ENCODE measurements at places on chromosomes 5 and 9. TPM values are rescaled to one million over a fixed set of nuclear protein-coding genes. Genes with fewer than 3 reads are reported as not detected.
A peak's percentile ranks its signal among the peaks of the same experiment; 100 is the strongest.

- DNase-seq = peak; percentile 33
These were observed 467 bp downstream of the CNOT6 start for GRCh38 chr5:180494510-180495181.

- no peak for DNase-seq
These were observed 20.6 kb downstream of the FST start for GRCh38 chr5:53501054-53501453.

Gene KLF4
- 8.7 TPM for polyA plus RNA-seq

Gene MYMK
- not detected for polyA plus RNA-seq

DNA sequence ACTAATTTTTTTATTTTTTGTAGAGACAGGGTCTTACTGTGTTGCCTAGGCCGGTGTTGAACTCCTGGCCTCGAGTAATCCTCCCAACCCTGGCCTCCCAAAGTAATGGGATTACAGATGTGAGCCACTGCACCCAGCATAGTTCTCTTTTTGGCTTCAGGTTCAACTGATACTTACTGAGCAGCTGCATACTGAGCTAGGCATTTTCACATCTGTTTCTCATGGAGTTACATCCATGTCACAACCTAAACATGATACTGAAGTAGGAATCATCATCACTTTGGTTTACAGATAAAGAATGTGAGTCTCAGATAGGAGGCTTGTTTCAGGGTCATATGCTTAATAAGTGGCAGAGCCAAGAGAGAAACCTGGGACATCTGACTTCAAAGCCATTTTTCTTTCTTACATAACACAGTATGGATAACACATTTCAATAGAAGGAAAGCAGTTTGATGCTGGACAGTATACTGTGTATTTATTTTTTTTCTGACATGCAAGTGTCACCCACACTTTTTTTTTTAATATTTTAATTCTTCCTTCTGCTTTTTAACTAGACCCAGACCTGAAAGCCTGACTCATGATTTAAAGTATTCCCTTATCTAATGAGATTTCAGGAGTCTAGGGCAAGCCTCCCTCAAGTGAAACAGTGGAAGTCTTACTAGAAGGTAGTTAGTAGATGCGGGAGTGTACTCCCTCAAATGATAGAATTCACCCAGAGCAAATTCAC, 90.8 kb downstream of the HACD4 start:
- no peak for DNase-seq

DNA sequence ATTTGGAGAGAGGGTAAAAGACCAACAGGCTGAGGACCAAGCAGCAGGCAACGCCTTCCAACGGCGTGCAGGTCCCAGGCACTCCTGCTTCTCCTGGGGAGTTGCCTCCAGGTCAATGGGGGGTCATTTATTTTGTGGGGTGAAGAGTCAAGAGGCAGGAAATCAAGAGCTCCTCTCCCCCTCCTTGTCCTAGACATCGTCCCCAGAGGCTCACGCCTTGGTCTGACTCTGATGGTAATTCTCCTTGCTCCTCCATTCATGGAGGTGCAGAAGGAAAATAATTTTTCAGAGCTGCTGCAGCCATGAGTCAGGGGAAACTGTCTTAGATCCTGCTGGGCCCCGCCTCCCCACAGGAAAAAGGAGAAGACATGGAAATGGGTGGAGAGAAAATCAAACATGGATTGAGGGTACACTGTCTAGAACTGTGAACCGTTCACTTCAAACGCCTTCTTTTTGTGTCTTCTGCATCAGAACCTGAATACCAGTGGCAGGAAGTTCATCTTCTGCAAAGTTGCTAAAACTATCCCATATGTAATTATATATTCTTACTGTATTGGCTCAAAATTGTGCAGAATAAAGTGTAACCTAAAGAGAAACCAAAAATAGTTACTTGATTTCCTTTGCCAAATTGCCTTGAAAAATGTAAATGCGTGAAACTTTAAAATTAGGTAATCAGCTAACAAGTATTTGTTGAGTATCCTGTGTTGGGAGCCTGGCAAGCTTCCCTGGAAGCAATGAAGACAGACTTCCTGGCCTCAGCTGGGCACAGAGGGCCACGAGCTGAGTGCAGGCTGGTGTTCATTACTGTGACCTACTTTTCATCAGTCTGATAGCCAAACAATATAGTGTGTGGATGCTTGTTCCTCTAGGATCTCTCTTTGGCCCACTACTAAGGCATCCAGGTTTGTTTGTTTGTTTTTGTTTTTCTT, 142.0 kb downstream of the CMYA5 start:
- DNase-seq = no peak

GRCh38 chr5:81065492-81065891, 105.3 kb downstream of the RASGRF2 start:
- DNase-seq = no peak

Gene PRXL2C
- 7.5 TPM for polyA plus RNA-seq

- no peak for DNase-seq
These were observed 127.5 kb downstream of the PPP2R2B start for GRCh38 chr5:146751054-146751453.

Gene ZBED3
- polyA plus RNA-seq = 35.2 TPM

Gene INSL4
- polyA plus RNA-seq = not detected

Gene PCDHGA7
- 2.7 TPM for polyA plus RNA-seq

GRCh38 chr9:134178768-134179551, 14.6 kb upstream of the RNU6ATAC start:
- no peak for DNase-seq

DNA sequence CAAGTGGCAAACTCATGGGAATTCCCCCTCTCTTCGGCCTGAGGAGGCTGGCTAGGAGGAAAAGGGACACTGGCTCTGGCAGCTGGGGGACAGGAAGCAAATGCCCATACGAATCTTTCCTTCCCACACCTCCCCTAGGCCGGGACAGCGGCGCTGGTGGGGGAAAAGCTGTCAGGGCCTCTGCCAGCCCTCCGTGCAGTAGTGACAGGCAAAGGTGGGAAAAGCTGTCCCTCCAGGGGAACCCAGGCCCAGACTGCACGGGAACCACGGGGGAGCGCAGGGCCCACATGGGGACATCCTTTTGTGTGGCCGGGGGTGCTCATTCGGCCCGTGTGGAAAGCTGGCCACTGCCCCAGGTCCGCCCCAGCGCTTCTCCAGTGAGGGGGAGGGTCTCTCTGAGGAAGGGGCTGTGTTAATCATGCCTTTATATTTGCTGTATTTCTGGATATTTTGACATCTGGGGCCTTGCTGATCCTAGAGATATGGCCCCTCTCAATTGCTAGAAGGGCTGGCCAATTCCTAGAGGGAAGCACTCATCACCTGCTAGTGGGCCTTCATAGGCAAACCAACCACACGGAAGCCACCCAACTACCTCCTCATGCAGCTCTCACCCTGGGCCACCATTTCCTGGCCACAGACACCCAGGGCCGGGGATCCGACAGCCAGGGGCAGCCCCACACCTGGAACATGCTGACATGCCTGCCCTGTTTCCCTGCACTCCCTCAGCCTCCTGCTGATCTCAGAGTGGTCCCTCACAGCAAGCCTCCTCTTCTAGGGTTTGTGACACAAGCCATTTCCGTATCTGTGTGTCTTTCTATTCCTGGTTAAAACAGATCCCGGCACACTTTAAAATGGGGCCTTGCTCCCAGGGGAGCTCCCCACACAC, 138.8 kb downstream of the ROR2 start:
- no peak for DNase-seq

Gene FOXD4L4
- 0.12 TPM for polyA plus RNA-seq

DNA sequence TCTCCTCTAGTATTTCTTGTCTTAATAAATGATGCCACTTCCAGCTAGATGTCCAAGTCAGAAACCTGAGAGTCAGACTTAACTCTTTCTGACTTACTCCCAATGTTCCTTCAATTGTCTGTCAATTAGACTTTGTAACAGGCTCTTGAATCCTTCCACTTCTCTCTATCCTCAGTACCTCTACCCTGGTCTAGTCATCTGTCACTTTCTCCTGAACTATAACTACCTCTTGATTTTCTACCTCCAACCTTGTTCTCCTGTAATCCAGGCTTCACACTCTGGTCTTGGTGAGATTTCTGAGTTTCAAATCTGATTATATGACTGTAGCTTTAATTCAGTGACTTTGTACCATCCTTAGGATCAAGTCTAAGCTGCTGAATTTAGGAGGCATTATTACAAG, 64.9 kb downstream of the NDUFAF2 start:
- DNase-seq = no peak

DNA sequence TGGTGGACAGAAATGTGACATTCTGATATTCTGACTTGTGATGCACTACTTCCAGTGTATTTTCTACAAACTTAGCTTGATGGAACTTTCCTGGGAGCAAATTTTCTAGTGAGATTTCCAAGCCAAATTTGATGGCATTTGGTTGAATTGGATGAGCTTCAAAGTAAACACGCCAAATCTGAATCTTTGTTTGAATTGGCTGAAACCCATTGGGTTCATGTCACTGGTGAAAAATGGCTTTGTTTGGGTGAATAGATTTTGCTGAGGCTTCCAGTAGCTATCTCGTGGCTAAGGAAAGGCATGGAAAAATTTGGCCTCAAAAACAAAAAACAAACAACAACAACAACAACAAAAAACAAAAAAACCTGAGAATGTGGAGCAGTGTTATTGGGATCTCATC, 271.1 kb upstream of the RPS23 start:
- no peak for DNase-seq

DNA sequence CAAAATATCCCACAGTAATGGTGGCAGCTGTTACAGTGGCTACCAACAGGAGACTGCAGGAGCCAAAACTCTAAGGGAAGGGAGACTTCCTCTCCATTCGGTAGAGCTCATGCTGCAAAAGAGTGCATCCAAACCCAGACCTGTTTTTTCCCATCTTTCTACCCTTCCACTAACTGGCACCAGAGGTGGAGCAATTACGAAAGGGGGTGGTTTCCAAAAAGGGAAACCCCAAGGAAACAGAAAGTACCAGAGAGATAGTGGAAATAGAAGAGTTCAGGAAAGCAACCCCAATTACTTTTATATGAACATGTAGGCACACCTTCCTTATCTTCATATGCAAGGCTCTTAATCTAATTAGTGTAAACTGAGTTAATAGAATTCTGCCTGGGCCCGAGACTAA, 7.3 kb upstream of the WDR41 start:
- DNase-seq = no peak

Gene TPPP
- polyA plus RNA-seq = 8.4 TPM

GRCh38 chr9:14913366-14913765, 3.1 kb upstream of the FREM1 start:
- DNase-seq = no peak
